ENCODE measurements at places on chromosomes 3 and 15. TPM values are rescaled to one million over a fixed set of nuclear protein-coding genes. Genes with fewer than 3 reads are reported as not detected.
A peak's percentile ranks its signal among the peaks of the same experiment; 100 is the strongest.

DNA sequence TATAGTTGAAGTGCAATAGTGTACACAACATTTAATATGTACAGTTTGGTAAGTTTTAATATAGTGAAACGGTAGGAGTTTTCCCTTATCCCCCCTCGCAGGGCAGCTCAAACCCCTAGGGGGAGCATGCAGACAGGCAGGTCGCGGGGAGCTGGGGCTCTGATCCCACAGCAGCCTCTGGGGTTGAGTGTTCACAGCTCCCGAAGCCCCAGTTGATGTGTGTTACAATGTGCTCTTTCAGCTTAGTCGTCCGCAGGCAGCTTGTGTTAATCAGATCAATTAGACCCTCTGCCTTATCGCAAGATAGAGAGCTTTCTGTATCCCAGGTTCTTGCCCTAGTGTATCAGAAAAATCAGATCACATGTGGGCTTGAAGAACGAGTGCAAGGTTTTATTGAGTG lies 143.1 kb upstream of the CHRNA7 start:
- no peak overlapping the region for H3K4me3 ChIP-seq
- peaks cover 9% of the 10 kb centered on the region for H3K27me3 ChIP-seq
- no peak overlapping the region for H3K27ac ChIP-seq
- H3K36me3 ChIP-seq = no peaks in the 10 kb centered on the region
- DNase-seq = no peak

- peaks cover 17% of the 10 kb centered on the region for H3K4me1 ChIP-seq
- DNase-seq = no peak
- H3K4me3 ChIP-seq = no peak overlapping the region
- peaks cover 21% of the 10 kb centered on the region for H3K36me3 ChIP-seq
- peaks cover 17% of the 10 kb centered on the region for H3K27me3 ChIP-seq
Measured at GRCh38 chr3:51998774-51999173, 3.1 kb upstream of the RPL29 start.

ATP13A4 gene
- 0.74 TPM for total RNA-seq

GRCh38 chr3:101735833-101736232 lies 11.4 kb downstream of the CEP97 start:
- no peak for DNase-seq
- no peak overlapping the region for H3K27ac ChIP-seq
- H3K4me1 ChIP-seq = peaks cover 5% of the 10 kb centered on the region
- peaks cover 90% of the 10 kb centered on the region for H3K36me3 ChIP-seq

FILIP1L gene
- total RNA-seq = 4.5 TPM

DNA sequence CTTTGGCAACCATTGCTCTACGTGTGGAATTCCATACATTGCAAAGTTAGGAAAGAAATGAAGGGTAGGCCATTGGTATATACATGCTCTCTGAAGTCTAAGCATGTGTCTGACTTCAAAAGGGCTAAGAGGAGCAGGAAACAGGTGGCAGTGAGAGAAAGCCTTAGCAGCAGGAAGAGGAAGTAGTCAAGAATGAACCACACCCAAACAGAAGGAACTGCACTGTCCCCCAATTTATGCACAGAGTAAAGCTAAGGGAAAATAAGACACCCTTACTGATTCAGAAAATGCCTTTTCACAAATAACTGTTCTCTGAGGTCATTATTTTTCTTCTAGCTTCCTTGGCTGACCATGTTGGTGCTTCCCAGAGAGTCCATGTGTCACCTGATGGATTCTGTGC lies 575.4 kb downstream of the NTRK3 start:
- no peaks in the 10 kb centered on the region for H3K36me3 ChIP-seq
- peaks cover 4% of the 10 kb centered on the region for H3K4me1 ChIP-seq
- no peak overlapping the region for H3K4me3 ChIP-seq
- DNase-seq = no peak
- H3K27me3 ChIP-seq = no peaks in the 10 kb centered on the region

GRCh38 chr3:188207941-188208515 lies 54.1 kb downstream of the LPP start:
- peaks cover 19% of the 10 kb centered on the region for H3K36me3 ChIP-seq
- no peak overlapping the region for H3K4me3 ChIP-seq
- H3K27ac ChIP-seq = no peak overlapping the region
- no peak for DNase-seq

LARP6 gene
- not detected for total RNA-seq

SHC4 gene
- 8.9 TPM for total RNA-seq

WDR72 gene
- not detected for total RNA-seq

DNA sequence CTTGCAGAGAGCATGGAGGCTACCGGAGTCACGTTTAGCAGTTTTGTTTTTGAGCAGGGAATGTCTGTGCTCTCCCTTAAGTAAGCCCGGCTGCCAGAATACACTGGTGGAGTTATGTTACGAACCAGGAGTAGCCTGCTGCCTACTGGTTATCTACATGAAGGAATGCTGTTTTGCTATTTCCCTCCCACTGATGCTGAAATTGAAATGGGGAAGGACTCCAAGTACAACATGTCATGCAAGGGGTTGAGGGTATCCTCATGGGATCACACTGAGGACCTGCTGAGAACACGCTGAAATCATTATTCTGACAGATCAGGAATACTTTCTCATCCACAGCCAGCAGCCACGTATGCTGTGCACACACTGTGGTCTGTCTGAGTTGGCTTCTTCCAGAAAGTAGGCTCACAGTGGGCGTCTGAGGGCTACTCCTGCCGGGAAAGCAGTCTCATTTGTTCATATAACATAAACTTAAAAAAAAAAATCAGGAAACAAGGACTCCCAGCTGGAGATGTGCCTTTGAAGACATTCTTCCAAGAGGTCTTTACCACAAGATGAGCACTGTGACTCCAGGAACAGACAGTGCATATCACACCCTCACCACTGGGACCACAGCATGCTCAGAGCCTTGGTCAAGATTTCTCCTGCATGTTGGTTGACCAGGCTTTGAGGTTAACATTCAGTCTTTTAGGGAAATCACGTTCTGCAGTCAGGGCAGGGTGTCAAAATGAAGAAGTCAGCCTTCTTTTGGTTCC lies 300.4 kb upstream of the RASGRP1 start:
- no peak for DNase-seq
- no peaks in the 10 kb centered on the region for H3K36me3 ChIP-seq
- no peak overlapping the region for H3K27ac ChIP-seq

MUC20 gene
- total RNA-seq = 5.0 TPM

GRCh38 chr15:93519599-93519998 lies 430.6 kb upstream of the RGMA start:
- no peak overlapping the region for H3K27ac ChIP-seq
- H3K4me3 ChIP-seq = no peak overlapping the region
- no peaks in the 10 kb centered on the region for H3K4me1 ChIP-seq
- H3K27me3 ChIP-seq = peaks cover 2% of the 10 kb centered on the region
- H3K36me3 ChIP-seq = no peaks in the 10 kb centered on the region

- no peak overlapping the region for H3K27ac ChIP-seq
- H3K36me3 ChIP-seq = no peaks in the 10 kb centered on the region
- no peaks in the 10 kb centered on the region for H3K27me3 ChIP-seq
- H3K4me1 ChIP-seq = no peaks in the 10 kb centered on the region
- no peak overlapping the region for H3K4me3 ChIP-seq
- no peak for DNase-seq
Measured at GRCh38 chr3:29537889-29538609, 257.2 kb downstream of the RBMS3 start.

DNA sequence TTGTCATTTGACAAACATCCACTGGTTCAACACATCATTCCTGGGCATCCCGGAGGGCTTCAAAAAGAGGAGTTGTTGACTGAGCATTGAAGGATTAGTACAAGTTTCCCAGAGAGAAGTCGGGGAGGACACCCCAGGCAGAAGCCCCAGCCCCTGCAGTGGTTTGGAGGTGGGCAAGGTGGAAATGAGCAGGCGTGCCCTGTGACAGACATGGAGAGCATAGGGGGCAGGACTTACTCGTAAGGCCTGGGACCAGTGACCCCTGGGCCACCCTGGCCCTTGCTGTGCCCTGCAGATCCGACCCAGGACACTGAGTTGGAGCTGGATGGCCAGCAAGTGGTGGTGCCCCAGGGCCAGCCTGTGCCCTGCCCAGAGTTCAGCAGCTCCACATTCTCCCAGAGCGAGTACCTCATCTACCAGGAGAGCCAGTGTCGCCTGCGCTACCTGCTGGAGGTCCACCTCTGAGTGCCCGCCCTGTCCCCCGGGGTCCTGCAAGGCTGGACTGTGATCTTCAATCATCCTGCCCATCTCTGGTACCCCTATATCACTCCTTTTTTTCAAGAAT lies 5.9 kb downstream of the PARP3 start:
- peaks cover under 1% of the 10 kb centered on the region for H3K4me1 ChIP-seq
- DNase-seq = no peak
- H3K27ac ChIP-seq = no peak overlapping the region
- peaks cover 4% of the 10 kb centered on the region for H3K27me3 ChIP-seq

- H3K27me3 ChIP-seq = peaks cover 9% of the 10 kb centered on the region
- DNase-seq = no peak
- peaks cover 28% of the 10 kb centered on the region for H3K4me1 ChIP-seq
- H3K36me3 ChIP-seq = no peaks in the 10 kb centered on the region
- peak overlapping the region; percentile 26 for H3K27ac ChIP-seq
Measured at GRCh38 chr15:72796210-72796514, 12.6 kb upstream of the ADPGK start.

TIGIT gene
- total RNA-seq = 6.3 TPM

- no peak overlapping the region for H3K4me3 ChIP-seq
- H3K27me3 ChIP-seq = peaks cover 13% of the 10 kb centered on the region
- H3K4me1 ChIP-seq = peaks cover 6% of the 10 kb centered on the region
- DNase-seq = no peak
- H3K36me3 ChIP-seq = no peaks in the 10 kb centered on the region
- H3K27ac ChIP-seq = no peak overlapping the region
Measured at GRCh38 chr3:159788291-159788690, 200.3 kb upstream of the IL12A start.

- H3K27me3 ChIP-seq = no peaks in the 10 kb centered on the region
- no peaks in the 10 kb centered on the region for H3K36me3 ChIP-seq
- DNase-seq = no peak
- H3K4me1 ChIP-seq = no peaks in the 10 kb centered on the region
Measured at GRCh38 chr15:89768071-89768500, 8.0 kb upstream of the MESP2 start.

CCDC39 gene
- total RNA-seq = not detected

DNA sequence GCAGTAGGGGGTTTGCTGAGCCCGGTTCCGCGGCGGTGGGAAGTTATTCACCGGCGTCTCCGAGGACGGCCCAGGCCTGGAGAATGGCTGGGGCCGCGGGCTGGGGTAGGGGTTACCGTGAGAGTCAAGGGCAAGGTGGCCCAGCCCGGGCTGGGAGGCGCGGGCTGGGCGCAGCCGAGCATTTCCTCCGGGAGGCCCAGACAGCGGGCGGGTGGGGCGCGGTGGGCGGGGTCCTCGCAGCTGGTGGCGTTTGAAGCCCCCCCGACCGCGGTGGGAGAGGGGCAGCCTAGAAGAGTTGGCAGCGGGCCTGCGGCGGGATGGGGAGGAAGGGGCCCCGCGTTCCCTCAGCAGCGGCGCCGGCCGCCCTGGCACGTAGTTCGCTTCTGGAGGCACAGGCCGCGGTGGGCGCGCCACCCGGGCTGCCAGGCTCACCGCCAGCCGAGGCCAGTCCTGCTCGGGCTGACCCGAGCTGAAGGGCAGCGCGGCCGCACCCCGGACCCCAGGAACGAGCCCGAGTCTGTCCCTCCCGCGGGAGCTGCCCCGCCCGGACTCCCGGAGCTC lies 960 bp upstream of the KLF13 start:
- H3K36me3 ChIP-seq = peaks cover 34% of the 10 kb centered on the region
- H3K27me3 ChIP-seq = no peaks in the 10 kb centered on the region
- H3K4me1 ChIP-seq = peaks cover 33% of the 10 kb centered on the region
- DNase-seq = no peak
- H3K4me3 ChIP-seq = peak overlapping the region; percentile 86
- H3K27ac ChIP-seq = peak overlapping the region; percentile 90

GRCh38 chr3:89260721-89261120 lies 153.3 kb downstream of the EPHA3 start:
- H3K27ac ChIP-seq = no peak overlapping the region
- H3K36me3 ChIP-seq = no peaks in the 10 kb centered on the region
- no peaks in the 10 kb centered on the region for H3K4me1 ChIP-seq
- H3K27me3 ChIP-seq = no peaks in the 10 kb centered on the region

GHRL gene
- 2.1 TPM for total RNA-seq

GRCh38 chr3:21944251-21944650 lies 193.2 kb upstream of the ZNF385D start:
- no peaks in the 10 kb centered on the region for H3K4me1 ChIP-seq
- H3K27ac ChIP-seq = no peak overlapping the region
- H3K36me3 ChIP-seq = no peaks in the 10 kb centered on the region
- DNase-seq = no peak

PDZRN3 gene
- total RNA-seq = not detected

NEK10 gene
- total RNA-seq = 0.84 TPM

FANCD2OS gene
- total RNA-seq = not detected

DNA sequence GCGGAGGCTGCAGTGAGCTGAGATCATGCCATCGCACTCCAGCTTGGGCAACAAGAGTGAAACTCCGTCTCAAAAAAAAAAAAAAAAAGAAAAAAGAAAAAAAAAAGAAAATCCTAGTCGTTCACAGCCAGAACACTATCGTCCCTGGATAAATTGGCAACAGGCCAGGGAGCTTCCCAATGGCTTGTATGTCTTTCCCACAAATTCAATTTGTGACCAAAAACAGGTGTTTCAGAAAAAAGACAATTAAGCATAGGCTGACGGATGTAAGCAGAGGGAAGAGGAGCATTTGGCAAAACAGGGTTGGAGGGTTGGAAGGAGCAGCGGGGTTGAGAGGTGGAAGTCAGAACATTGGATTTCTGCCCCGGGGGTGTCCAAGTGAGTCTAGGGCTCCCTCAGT lies 8.5 kb downstream of the EPB42 start:
- H3K36me3 ChIP-seq = no peaks in the 10 kb centered on the region
- H3K27ac ChIP-seq = no peak overlapping the region
- H3K4me1 ChIP-seq = no peaks in the 10 kb centered on the region
- no peak overlapping the region for H3K4me3 ChIP-seq
- DNase-seq = no peak
- peaks cover 9% of the 10 kb centered on the region for H3K27me3 ChIP-seq

GRIP2 gene
- not detected for total RNA-seq

DNA sequence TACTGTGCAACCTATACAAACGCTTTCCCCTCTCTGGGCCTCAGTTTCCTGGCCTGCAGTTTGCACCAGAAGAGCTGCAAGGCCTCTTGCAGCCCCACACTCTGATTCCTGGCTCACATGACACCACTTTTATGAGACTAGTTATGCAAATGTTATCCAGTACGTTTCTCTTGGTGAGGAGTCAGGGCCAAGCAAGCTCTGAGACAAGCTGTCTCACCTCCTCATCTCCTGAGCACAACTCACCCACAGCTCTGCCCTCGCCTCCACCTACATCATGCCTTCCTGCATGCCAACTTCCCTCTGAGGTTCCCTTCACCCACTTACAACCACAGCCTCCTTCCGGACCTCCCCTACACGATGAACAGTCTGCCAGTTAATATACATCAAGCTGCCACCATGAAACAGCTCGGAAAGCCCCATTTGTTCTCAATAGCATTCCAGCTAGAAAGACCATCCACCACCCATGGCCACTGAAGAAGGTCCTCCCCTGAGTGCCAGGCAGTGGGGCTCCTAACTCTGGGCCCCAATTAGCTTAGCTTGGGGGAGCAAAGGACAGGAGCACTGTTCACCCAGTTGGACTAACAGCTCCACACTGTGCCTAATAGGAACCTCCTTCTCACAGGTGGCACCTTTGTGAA lies 25.0 kb downstream of the CRYGS start:
- no peaks in the 10 kb centered on the region for H3K27me3 ChIP-seq
- H3K4me1 ChIP-seq = peaks cover 41% of the 10 kb centered on the region
- no peaks in the 10 kb centered on the region for H3K36me3 ChIP-seq
- peak; percentile 18 for DNase-seq

- peaks cover 14% of the 10 kb centered on the region for H3K4me1 ChIP-seq
- H3K27ac ChIP-seq = no peak overlapping the region
- H3K36me3 ChIP-seq = no peaks in the 10 kb centered on the region
- peaks cover 6% of the 10 kb centered on the region for H3K27me3 ChIP-seq
Measured at GRCh38 chr3:41418961-41419691, 219.8 kb downstream of the CTNNB1 start.

Data from activated T-helper 2 cell treated with anti-CD3 and anti-CD28 coated beads, Interferon-gamma antibody, Interleukin-2, Interleukin-4, amounts not matched to agents 10 μg/mL and 5 μg/mL and 100 μg/mL, durations not matched to agents 14 hours and 24 hours and 36 hours (primary cell).